ENCODE measurements at places on chromosomes 3 and 15.

DNA sequence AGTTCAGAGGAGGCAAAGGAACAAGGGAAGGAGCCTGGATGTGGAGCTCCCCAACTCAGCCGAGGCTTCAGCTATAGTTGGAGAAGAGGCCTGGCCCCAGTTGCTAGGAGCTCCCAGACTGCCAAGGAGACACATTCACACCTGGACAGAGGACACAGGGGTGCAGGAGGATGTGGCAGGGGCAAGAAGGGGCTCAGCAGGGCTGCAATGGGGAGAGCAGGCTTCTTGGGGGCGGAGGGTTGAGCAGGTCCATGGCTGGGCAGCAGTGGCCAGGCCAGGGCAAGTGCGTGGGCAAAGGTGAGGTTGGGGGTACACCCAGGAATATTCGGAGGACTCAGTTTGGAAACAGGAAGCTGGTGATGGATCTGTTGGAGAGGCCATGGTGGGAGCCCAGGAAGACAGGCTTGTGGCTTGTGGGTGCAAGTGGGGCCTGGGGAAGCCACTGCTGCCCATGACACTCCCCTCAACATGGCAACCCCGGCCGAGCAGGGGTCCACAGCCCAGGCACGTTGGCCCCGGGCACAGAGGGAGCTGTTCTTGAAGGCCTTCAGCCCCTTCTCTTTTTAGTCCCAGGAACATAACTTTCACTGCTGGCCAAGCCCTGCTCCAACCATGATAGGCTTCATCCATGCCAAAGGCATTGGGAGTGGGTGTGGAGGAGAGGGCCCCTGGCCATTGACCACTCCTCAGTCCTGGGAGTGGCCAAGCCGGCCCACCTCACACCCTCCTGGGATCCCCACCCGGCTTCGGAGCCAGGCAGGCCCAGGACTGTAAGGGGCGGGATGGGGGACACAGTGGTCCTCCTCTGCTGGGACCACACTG is 33.3 kb downstream of the TSPAN3 start:
- DNase-seq = no peak

DNA sequence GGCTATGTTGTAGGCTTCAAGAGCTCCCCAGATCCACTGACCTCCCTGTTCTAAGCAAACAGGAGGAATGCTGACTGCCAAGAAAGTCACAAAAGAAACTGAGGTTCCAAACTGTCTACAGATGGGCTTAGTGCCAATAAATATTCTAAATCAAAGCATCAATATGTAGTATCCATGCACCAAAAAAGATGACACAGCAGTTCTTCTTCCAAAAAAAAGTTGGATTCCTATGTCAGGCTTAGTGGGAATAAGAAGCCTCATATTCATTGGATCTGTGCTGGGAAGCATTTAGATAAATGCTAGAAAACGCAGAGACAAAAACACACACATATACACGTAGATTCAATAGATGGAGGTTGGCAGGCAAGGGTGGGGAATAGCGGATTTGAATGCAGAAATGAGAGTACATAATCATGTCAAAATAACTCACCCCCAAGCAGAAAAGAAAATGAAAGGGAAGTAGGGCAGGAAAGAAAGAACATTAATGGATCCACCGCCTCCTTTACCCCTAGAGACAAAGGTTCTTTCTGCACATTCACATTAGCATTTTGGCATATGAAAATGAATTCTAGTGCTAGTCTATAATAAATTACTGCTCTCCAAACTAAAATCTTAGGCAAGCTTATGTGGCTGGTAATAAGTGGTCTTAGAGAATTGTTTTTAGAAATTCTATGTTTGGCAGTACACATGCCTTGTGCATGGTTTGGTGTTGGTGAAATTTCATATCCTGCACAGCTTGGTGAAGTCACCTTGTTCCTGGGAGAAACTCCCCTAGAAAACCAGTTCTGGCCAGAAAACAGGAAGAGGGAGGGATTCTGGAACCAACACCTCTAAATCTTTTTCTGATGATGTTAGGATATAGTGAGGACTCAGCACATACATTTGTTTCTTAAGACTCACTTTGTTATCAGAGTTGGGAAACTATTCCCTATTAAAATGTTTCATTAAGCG is 283.4 kb downstream of the LSAMP start:
- no peak for DNase-seq

- DNase-seq = no peak
Observed at GRCh38 chr15:61047783-61048182, 181.3 kb downstream of the RORA start.

DNA sequence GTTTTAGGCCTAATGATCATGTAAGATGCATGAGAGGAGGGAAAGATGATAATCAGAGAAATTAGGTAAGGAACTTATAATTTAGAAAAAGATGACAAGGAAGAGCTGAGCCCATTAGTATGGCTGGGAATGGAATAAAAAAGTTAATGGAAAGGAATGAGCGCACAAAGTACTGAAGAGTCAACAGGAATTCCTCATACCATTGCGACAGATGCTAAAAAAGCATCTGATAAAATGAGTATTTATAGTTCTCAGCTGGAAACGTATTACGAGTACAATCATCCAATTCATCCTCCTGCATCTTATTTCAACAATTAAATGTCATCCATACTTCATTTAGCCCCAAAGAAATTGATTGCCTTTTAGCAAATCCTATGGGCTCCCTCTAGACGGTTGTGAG is 58.9 kb downstream of the TMCC1 start:
- DNase-seq = no peak

GRCh38 chr3:54279005-54279583 is 156.7 kb downstream of the CACNA2D3 start:
- DNase-seq = no peak

All from inflammatory macrophage treated with lipopolysaccharide for 4 hours (primary cell).